ENCODE measurements at places on chromosomes 6 and 20. TPM values are rescaled to one million over a fixed set of nuclear protein-coding genes. Genes with fewer than 3 reads are reported as not detected.

DNA sequence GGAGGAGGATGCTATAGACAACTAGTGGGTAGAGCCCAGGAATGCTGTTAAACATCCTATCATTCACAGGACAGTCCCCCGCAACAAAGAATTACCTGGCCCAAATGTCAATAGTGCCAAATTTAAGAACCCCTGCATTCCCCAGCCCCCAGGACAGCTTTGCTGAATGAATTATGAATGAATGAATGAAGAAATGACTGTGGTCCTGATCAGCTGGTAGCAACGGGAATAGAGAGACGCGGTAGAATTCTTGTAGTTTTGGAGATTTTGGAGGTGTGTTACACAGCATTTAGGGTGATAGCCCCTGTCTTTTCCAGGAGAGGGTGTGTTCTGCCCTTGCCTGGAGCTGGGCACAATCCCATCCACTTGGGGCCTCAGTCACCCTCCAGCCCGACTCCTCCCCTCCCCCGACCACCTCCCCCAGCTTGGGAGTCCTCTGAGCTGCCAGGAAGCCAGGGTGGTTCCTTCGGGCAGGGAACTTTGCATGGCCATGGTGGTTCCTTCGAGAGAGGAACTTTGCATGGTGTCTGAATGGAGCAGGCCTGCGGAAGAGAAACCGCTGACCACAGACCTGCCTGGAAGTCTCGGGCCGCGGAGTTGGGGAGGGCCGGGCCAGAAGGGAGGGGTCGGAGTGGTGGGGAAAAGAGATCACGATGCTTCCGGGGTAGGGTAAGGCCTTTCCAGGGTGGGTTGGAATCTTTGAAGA, 1.0 kb upstream of the HCK start:
- H3K36me3 ChIP-seq = no peaks in the 10 kb centered on the region
- peak; percentile 43 for DNase-seq
- H3K4me3 ChIP-seq = no peak overlapping the region
- H3K4me1 ChIP-seq = peaks cover 9% of the 10 kb centered on the region

GRCh38 chr6:101208152-101208551, 185.4 kb upstream of the GRIK2 start:
- H3K4me3 ChIP-seq = no peak overlapping the region
- no peaks in the 10 kb centered on the region for H3K36me3 ChIP-seq
- no peaks in the 10 kb centered on the region for H3K27me3 ChIP-seq
- no peak overlapping the region for H3K27ac ChIP-seq
- DNase-seq = no peak

GRCh38 chr6:22026164-22026678, 270.6 kb downstream of the PRL start:
- no peak overlapping the region for H3K4me3 ChIP-seq
- peak overlapping the region; percentile 21 for H3K27ac ChIP-seq
- no peaks in the 10 kb centered on the region for H3K4me1 ChIP-seq

DNA sequence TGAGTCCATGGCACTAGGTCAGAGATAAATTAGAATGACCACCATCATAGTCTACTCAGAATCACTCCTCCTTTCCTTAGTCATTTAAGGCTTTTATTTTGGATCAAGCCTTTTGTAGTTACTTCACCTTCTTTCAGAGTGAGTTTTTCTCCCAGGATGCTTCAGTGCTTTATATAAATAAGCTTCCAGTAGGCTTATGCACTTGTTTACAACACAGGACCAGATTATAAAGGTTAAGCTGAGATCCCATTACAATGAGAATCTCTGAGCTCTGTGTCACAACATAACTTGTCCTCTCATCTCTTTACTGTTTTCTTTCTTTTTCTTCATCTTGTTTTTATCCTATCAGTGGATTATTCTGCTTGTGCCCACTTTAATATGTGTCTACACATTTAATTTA, 47.9 kb downstream of the CEP57L1 start:
- DNase-seq = no peak
- H3K4me3 ChIP-seq = no peak overlapping the region
- no peaks in the 10 kb centered on the region for H3K36me3 ChIP-seq
- no peaks in the 10 kb centered on the region for H3K4me1 ChIP-seq
- no peaks in the 10 kb centered on the region for H3K27me3 ChIP-seq
- no peak overlapping the region for H3K27ac ChIP-seq

GRCh38 chr6:52605610-52606185, 28.8 kb upstream of the TRAM2 start:
- no peak overlapping the region for H3K27ac ChIP-seq
- H3K4me3 ChIP-seq = no peak overlapping the region
- H3K36me3 ChIP-seq = no peaks in the 10 kb centered on the region
- no peaks in the 10 kb centered on the region for H3K4me1 ChIP-seq

LPA gene
- total RNA-seq = 2.5 TPM

SPDEF gene
- 33.8 TPM for total RNA-seq

- DNase-seq = no peak
- no peaks in the 10 kb centered on the region for H3K4me1 ChIP-seq
- H3K4me3 ChIP-seq = no peak overlapping the region
- H3K27me3 ChIP-seq = no peaks in the 10 kb centered on the region
- H3K27ac ChIP-seq = no peak overlapping the region
- no peaks in the 10 kb centered on the region for H3K36me3 ChIP-seq
These were observed 5.3 kb upstream of the PCK1 start for GRCh38 chr20:57555457-57556184.

BNIP5 gene
- total RNA-seq = 26.3 TPM

DNA sequence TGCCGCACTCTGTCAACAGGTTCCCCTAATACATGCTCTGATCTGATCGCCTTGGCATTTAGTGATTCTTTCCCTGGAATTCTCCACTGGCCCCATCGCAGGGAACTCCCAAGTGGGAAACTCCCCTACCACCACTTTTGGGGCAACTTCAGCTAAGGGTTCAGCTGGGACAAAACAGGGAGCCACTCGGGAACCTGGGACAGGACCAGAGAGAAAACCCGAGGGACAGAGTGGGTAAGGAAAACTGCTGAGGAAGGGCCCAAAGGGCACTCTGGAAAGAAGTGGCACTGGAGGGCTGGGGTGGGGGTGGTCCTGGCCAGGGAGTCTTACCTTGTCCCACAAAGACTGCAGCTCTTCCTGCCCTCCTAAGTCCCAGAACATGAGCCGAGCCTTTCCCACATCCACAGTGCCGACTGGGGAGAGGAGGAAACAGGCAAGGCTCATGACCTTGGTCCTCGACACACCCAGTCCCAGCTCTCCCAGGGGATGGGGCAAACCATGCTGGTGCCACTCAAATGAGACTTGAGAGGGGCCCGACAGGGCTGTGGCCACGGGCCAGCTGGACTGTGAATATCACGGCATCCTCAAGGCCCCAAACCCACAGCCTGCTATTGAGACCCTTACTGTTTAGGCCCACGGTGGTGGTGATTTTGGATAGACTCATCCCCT, 1.6 kb downstream of the ARFRP1 start:
- peak overlapping the region; percentile 83 for H3K4me3 ChIP-seq
- DNase-seq = no peak
- no peaks in the 10 kb centered on the region for H3K27me3 ChIP-seq
- H3K27ac ChIP-seq = peak overlapping the region; percentile 89
- no peaks in the 10 kb centered on the region for H3K36me3 ChIP-seq

- no peaks in the 10 kb centered on the region for H3K36me3 ChIP-seq
- no peak overlapping the region for H3K27ac ChIP-seq
- H3K27me3 ChIP-seq = no peaks in the 10 kb centered on the region
- H3K4me1 ChIP-seq = no peaks in the 10 kb centered on the region
- no peak for DNase-seq
- no peak overlapping the region for H3K4me3 ChIP-seq
These were observed 75.2 kb upstream of the CITED2 start for GRCh38 chr6:139449611-139450000.

SALL4 gene
- 13.2 TPM for total RNA-seq

PPP1R3G gene
- 1.7 TPM for total RNA-seq

DNA sequence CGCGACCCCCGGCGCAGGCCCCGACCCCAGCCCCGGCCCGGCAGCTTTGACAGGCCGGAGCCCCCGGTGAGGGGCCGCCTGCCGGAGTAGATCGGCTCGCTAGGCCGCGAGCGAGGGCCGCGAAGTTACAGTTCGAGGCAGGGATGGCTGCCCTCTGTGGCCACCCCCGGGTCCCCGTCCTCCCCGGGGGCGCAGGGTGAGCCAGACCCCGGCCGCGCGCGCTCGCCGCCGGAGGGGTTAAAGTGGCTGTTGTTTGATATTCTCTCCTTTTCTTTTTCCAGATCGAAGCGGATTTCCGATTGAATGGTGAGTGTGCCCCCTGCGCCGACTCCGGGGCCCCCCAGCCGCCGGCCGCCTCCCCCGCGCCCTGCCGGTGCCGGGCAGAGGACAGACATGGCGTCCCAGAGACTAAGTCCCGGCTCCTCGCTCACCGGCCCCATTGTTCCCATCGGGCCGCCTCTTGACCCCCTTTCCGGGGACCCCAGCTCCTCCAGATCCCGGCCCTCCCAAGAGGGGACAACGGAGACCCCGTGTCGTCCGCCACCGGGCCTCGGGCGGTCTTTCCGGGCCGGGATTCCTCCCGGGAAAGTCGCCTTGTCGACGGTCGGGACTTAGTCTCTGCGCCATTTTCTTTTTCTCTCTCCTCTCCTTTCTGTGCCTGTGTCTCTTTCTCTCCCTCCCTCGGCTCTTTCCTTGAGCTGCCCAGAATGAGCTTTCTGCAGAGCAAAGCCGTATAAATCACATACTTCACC, 704 bp downstream of the TOP1 start:
- H3K27me3 ChIP-seq = no peaks in the 10 kb centered on the region
- peak overlapping the region; percentile 98 for H3K4me3 ChIP-seq
- peaks cover 5% of the 10 kb centered on the region for H3K4me1 ChIP-seq

- no peaks in the 10 kb centered on the region for H3K4me1 ChIP-seq
- no peak for DNase-seq
- no peak overlapping the region for H3K4me3 ChIP-seq
These were observed 53.2 kb downstream of the VSTM2L start for GRCh38 chr20:37956107-37956585.

- DNase-seq = no peak
- no peak overlapping the region for H3K4me3 ChIP-seq
- H3K4me1 ChIP-seq = no peaks in the 10 kb centered on the region
- no peaks in the 10 kb centered on the region for H3K36me3 ChIP-seq
- no peak overlapping the region for H3K27ac ChIP-seq
- no peaks in the 10 kb centered on the region for H3K27me3 ChIP-seq
These were observed 737.9 kb upstream of the SLC35B3 start for GRCh38 chr6:9173229-9173628.

ALDH8A1 gene
- not detected for total RNA-seq

DNA sequence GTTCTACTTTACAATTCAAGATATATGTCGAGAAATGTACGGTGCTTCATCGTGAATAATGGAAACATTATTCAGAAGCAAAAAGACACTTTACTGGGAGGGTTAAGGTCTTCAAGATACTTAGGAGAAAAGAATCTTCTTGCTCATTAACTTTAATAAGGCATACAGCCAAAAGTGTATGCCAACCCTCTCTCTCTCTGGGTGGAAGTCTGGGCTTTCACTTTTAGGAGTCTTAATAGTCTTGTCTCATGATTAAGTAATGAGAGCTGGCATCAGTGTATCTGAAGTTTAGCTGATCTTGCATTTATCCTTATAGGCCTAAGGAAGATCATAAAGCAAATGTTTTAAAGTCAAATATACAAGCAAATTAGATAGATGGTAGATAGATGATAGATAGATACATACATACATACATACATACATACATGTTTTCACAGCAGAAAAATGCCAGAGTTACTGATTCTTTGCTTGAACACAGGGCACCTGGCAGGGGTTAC, 21.5 kb downstream of the OLIG3 start:
- H3K27ac ChIP-seq = no peak overlapping the region
- DNase-seq = no peak
- H3K27me3 ChIP-seq = peaks cover 6% of the 10 kb centered on the region
- H3K4me1 ChIP-seq = no peaks in the 10 kb centered on the region
- no peaks in the 10 kb centered on the region for H3K36me3 ChIP-seq
- no peak overlapping the region for H3K4me3 ChIP-seq

- no peak overlapping the region for H3K27ac ChIP-seq
- H3K27me3 ChIP-seq = no peaks in the 10 kb centered on the region
- no peaks in the 10 kb centered on the region for H3K4me1 ChIP-seq
These were observed 133.4 kb downstream of the FNDC1 start for GRCh38 chr6:159302594-159302992.

DNA sequence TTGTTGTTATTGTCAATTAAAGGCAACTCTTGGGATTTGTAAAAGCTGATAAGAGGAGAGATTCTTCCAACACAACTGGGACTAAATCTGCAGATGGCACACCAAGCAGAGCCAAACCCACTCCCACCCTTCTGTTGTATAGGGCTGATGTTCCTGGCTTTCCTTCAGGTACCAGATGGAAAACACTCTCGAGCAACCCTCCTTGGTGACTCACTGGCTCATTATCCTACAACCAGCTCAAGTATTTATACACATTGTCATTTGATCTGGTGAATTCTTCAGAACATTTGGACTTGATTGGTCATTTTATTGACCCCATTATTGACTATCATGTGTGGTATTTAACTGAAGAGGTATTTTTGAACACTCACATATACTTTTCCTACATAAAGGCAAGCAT, 190.3 kb upstream of the PCSK2 start:
- no peak overlapping the region for H3K4me3 ChIP-seq
- H3K27me3 ChIP-seq = no peaks in the 10 kb centered on the region
- no peaks in the 10 kb centered on the region for H3K36me3 ChIP-seq

DNA sequence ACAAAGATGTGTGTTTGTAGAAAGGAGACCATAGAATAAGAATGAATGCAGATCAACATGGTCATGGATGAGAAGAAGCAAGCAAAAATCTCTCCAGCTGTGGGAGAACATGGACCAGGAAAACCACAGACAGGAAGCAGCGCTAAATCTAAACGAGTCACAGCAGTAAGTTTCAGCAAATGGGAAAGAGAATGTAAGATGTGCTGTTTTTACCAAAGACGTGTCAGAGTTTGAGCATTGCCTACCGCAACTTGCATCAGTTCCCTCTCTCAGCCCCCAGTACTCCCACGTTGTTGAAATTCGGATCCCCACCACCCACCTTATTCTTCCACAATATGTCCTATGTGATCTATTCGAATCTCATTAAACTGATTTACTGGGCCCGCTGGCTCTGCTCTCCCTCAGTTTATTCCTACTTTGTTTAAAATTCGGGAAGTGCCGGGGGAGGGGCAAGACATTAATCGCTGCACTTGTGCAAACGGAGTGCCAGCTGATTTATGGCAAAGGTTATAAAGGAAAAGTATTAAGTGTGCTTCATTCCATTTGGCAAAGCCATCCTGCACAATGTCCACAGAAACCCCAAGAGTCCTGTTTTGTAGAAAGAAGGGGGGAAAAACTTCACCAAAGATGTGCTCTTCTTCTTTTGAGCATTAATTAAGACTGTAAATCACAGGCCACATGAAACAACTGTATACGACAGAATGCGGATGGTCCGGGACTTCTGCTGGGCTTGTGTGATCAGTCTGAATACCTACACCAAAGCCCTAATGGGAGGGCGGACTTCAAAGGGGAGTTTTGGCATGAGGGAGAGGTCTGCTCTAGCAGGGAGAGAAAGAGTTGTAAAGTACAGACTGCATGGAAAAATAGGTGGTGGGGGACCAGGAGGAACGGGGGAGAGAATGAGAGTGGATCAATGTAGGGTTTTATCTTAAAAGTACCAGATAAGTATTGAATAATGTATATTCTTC, 59.1 kb upstream of the PRDM1 start:
- no peak overlapping the region for H3K4me3 ChIP-seq
- no peaks in the 10 kb centered on the region for H3K4me1 ChIP-seq
- DNase-seq = no peak
- no peaks in the 10 kb centered on the region for H3K27me3 ChIP-seq
- no peak overlapping the region for H3K27ac ChIP-seq
